Neuronal stem cell (in vitro differentiated cells): ENCODE measurements at places on chromosomes 4 and X.
A peak's percentile ranks its signal among the peaks of the same experiment; 100 is the strongest.

DNA sequence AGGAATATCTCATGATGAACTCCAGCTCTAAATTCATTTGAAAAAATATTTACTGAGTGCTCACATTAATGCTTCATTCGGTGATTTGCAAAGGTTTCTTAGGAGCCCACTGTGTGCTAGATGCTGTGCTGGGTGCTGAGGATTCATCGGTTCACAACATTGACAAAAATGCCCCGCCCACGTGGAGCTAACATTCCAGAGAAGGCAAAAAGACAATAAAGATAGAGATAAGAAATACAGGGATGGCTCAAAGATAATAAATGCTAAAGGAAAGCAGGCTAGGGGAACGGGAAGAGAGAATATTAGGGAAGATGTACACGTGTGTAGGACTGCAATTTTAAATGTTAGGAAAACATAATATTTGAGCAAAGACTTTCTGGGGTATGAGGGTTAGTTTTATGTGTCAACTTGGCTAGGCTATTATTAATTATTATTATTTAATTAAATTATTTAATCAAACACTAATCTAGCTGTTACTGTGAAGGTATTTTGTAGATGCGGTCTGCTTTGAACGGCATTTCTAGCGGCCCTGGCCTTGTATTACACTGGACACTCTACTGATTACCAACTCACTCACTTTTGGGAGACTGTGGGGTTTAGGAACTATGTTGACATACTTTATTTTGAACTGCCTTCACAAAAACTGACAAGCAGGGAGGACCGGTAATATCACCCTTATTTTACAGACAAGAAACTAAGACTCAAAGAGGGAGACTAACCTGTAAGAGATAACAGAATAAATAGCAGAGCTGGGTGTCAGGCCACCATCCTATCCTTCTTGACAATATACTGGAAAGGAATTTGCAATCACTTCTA, 61.9 kb upstream of the IRF2 start:
- no peak overlapping the region for H3K4me3 ChIP-seq
- peaks cover 2% of the 10 kb centered on the region for H3K4me1 ChIP-seq
- H3K36me3 ChIP-seq = no peaks in the 10 kb centered on the region
- no peak for DNase-seq

DNA sequence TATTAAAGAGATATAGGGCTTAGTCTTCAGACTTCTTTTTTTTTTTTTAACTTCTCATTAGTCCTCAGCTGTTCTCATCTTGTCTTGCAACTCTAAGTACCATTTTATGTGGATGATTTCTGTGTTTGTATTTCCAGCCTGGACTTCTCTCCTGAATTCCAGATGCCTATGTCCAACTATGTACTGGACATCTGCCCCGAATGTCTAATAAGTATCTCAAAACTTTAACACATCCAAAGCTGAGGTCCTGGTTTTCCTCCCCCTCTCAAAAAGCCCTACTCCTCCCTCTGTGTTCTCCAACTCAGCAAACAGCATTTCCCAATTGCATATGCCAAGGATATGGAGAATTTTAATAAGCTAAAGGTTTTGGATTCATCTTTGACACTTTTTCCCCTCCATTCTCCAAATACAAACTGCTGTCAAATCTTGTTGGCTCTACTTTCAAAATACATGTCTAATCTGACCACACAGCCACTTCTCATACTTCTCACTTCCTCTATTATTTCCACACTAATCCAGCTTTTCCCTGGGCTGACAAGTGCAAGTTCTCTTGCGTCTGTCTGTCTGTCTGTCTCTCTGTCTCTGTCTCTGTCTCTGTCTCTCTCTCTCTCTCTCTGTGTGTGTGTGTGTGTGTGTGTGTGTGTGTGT, 79.8 kb downstream of the CLCN5 start:
- no peaks in the 10 kb centered on the region for H3K36me3 ChIP-seq
- no peak overlapping the region for H3K27ac ChIP-seq
- H3K4me3 ChIP-seq = no peak overlapping the region
- no peaks in the 10 kb centered on the region for H3K4me1 ChIP-seq
- no peak for DNase-seq

DNA sequence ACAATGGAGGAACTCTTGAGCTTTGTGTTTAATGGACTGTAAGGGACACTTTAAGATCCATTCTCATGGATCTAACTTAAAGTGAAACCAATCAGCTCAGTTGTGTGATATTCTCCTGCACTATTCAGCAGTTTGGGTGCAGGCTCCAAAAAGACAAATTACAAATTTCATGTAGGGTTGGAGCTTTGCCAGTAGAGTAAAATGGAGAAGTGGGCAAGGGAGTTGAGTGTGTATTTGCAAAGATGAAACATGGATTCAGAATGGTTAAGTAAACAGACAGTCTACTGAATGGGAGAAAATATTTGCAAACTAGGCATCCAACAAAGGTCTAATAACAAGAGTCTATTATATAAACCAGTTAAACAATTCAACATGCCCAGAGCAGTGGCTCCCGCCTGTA, 21.2 kb upstream of the MID2 start:
- H3K27ac ChIP-seq = no peak overlapping the region
- no peaks in the 10 kb centered on the region for H3K4me1 ChIP-seq
- no peaks in the 10 kb centered on the region for H3K27me3 ChIP-seq

GRCh38 chrX:50067435-50068284, 133.1 kb downstream of the AKAP4 start:
- H3K4me1 ChIP-seq = peaks cover 1% of the 10 kb centered on the region
- no peak overlapping the region for H3K4me3 ChIP-seq
- no peaks in the 10 kb centered on the region for H3K36me3 ChIP-seq
- H3K27ac ChIP-seq = peak overlapping the region; percentile 85
- no peaks in the 10 kb centered on the region for H3K27me3 ChIP-seq

DNA sequence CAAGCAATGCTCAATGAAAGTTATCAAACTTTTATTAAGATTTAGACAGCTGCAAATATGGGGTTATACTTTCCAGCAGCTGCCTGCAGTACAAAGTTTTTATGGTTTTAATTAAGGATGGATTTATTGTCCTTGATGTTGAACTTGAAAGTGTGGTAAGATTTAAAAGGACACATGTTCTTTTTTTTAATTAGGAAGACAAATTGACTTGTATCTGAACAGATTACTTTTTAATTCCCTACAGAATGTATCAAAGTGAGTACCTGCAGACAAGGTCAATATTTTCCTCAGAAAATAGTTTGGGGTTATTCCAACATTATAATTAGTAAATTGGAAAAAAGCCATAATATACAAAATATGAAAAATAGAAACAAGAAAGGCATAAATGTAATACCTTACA, 218.2 kb upstream of the NEIL3 start:
- H3K27ac ChIP-seq = no peak overlapping the region
- H3K27me3 ChIP-seq = no peaks in the 10 kb centered on the region
- no peak for DNase-seq
- no peak overlapping the region for H3K4me3 ChIP-seq
- no peaks in the 10 kb centered on the region for H3K36me3 ChIP-seq
- H3K4me1 ChIP-seq = no peaks in the 10 kb centered on the region

- H3K27me3 ChIP-seq = no peaks in the 10 kb centered on the region
- no peaks in the 10 kb centered on the region for H3K4me1 ChIP-seq
- H3K36me3 ChIP-seq = peaks cover 3% of the 10 kb centered on the region
- H3K27ac ChIP-seq = no peak overlapping the region
Observed at GRCh38 chr4:145075742-145076468, 22.1 kb downstream of the ANAPC10 start.

- DNase-seq = peak; percentile 27
- peaks cover 13% of the 10 kb centered on the region for H3K4me1 ChIP-seq
- no peaks in the 10 kb centered on the region for H3K36me3 ChIP-seq
- peaks cover 14% of the 10 kb centered on the region for H3K27me3 ChIP-seq
Observed at GRCh38 chr4:121070274-121070673, 2.1 kb downstream of the NDNF start.

DNA sequence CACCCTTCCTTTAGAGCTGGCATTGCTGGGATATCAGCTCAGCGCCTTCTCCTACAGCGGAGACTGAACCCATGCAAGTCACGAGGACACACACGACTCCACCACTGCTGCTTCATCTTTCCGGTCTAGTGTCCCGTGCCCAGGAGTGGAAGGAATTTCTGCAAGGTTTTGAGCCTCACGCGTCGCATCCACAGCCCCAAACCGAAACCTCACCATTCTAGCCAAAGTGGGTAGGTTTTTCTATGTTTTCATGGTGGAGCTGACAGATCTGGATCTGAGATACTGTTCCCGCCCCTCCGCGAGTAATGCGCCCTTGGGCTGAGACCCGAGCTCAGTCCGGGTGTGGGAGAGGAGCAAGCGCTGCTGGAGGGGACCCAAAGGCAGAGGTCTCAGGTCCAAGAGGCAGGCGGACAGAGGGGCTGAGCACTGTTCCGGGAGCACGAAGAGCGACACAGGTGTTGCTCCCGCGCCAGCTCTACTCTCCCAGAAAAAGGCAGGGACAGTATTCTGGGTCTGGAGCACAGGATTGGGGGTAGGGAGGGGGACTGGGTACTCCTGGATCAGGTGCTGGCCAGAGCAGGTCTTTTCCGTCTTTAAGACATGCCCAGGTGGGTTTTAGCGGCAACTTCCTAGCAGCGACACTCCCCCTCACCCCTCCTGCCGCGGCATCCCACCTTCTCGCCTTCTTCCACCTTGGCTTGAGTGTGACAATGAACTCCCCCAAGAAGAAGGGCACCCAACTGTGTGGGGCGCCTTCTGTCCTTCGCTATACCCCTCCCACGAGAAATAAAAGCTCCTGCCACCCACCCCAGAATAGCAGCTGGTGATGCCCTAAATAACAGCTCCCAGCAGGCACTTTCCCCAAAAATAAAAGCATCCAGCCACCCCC, 1.8 kb downstream of the EPHA5 start:
- H3K27ac ChIP-seq = no peak overlapping the region
- H3K4me1 ChIP-seq = peaks cover 12% of the 10 kb centered on the region
- DNase-seq = peak; percentile 26

GRCh38 chr4:1359144-1359501, 12.1 kb downstream of the UVSSA start:
- H3K4me1 ChIP-seq = no peaks in the 10 kb centered on the region
- H3K27ac ChIP-seq = no peak overlapping the region
- DNase-seq = no peak
- peaks cover 6% of the 10 kb centered on the region for H3K36me3 ChIP-seq
- H3K27me3 ChIP-seq = no peaks in the 10 kb centered on the region
- no peak overlapping the region for H3K4me3 ChIP-seq

GRCh38 chrX:127732709-127733108, 319.5 kb downstream of the ACTRT1 start:
- no peaks in the 10 kb centered on the region for H3K4me1 ChIP-seq
- no peaks in the 10 kb centered on the region for H3K36me3 ChIP-seq
- no peak for DNase-seq
- no peaks in the 10 kb centered on the region for H3K27me3 ChIP-seq
- no peak overlapping the region for H3K4me3 ChIP-seq

- H3K4me1 ChIP-seq = no peaks in the 10 kb centered on the region
- H3K36me3 ChIP-seq = no peaks in the 10 kb centered on the region
- no peak overlapping the region for H3K27ac ChIP-seq
- no peak overlapping the region for H3K4me3 ChIP-seq
- peak; percentile 24 for DNase-seq
Observed at GRCh38 chrX:13646154-13646549, 6.8 kb upstream of the TCEANC start.

GRCh38 chr4:46389301-46389775, 590 bp downstream of the GABRA2 start:
- no peaks in the 10 kb centered on the region for H3K36me3 ChIP-seq
- peaks cover 4% of the 10 kb centered on the region for H3K27me3 ChIP-seq
- peak; percentile 47 for DNase-seq
- H3K4me1 ChIP-seq = peaks cover 3% of the 10 kb centered on the region

- H3K36me3 ChIP-seq = no peaks in the 10 kb centered on the region
- DNase-seq = no peak
- no peak overlapping the region for H3K4me3 ChIP-seq
- H3K4me1 ChIP-seq = peaks cover 8% of the 10 kb centered on the region
- no peak overlapping the region for H3K27ac ChIP-seq
Observed at GRCh38 chr4:126564283-126564854, 1068.4 kb upstream of the INTU start.

GRCh38 chrX:11768039-11768438, 10.0 kb downstream of the MSL3 start:
- H3K4me3 ChIP-seq = no peak overlapping the region
- no peak overlapping the region for H3K27ac ChIP-seq
- no peak for DNase-seq
- peaks cover 20% of the 10 kb centered on the region for H3K36me3 ChIP-seq
- no peaks in the 10 kb centered on the region for H3K4me1 ChIP-seq

DNA sequence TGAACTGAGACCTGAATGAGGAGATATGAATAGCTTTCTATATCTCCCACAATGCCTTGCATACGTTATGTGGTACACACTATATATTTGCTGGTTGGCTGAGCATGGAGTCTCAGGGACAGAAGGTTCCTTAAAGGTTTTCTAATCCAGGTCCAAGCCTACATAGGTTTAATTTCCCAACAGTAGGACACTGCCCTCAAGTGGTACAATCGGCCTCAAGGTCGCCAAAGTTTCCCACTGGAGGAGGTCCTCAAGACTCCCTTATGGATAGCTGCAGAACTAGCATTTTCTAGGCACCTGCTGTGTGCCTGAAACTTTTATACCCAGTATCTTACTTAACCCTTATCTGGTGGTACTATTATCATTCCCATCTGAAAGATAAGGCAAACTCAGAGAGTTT, 21.0 kb upstream of the EFNB1 start:
- no peak for DNase-seq
- H3K27me3 ChIP-seq = peaks cover 8% of the 10 kb centered on the region
- H3K27ac ChIP-seq = no peak overlapping the region
- no peak overlapping the region for H3K4me3 ChIP-seq
- H3K4me1 ChIP-seq = no peaks in the 10 kb centered on the region

- H3K27ac ChIP-seq = no peak overlapping the region
- no peak for DNase-seq
- H3K36me3 ChIP-seq = no peaks in the 10 kb centered on the region
- H3K4me3 ChIP-seq = no peak overlapping the region
- H3K4me1 ChIP-seq = no peaks in the 10 kb centered on the region
- peaks cover 8% of the 10 kb centered on the region for H3K27me3 ChIP-seq
Observed at GRCh38 chrX:150084496-150085229, 146.4 kb upstream of the EOLA2 start.

DNA sequence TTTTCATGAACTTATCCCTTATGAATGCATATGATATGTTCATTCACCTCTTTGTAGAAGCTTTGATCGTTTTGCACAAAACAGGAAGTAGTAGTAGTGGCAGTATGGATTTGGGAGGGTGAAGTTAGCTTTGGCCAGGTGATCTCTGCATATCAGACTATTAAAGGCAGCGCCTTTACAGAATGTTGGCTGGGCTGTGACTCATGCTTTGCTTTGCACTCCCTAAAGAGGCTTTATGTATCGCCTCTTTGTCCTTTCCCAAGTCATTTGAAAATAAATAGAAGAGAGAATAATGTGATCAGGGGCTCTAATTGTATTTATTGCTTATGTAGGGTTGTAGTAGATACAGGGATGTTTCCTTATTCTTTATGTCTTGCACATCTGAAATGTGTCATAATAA, 50.4 kb downstream of the SHROOM3 start:
- no peak overlapping the region for H3K27ac ChIP-seq
- peaks cover 16% of the 10 kb centered on the region for H3K4me1 ChIP-seq
- DNase-seq = no peak
- H3K27me3 ChIP-seq = no peaks in the 10 kb centered on the region

DNA sequence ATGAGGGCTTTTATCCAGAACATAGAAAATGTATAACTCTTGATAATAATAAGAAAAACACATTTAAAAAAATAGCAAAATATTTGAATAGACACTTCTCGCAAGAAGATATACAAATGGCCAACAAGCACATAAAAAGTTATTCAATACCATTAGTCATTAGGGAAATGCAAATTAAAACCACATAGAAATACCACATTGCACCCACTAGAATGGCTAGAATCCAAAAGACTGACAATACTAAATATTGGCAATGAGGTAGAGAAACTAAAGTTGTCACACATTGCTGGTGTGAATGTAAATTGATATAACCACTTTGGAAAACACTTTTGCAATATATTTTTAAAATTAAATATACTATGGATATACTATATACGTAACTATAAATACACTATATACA, 754.3 kb upstream of the MAGEB2 start:
- no peaks in the 10 kb centered on the region for H3K27me3 ChIP-seq
- H3K4me1 ChIP-seq = no peaks in the 10 kb centered on the region
- no peaks in the 10 kb centered on the region for H3K36me3 ChIP-seq
- no peak for DNase-seq
- no peak overlapping the region for H3K4me3 ChIP-seq
- H3K27ac ChIP-seq = no peak overlapping the region
